ENCODE measurements at places on chromosomes 13 and 19.

DNA sequence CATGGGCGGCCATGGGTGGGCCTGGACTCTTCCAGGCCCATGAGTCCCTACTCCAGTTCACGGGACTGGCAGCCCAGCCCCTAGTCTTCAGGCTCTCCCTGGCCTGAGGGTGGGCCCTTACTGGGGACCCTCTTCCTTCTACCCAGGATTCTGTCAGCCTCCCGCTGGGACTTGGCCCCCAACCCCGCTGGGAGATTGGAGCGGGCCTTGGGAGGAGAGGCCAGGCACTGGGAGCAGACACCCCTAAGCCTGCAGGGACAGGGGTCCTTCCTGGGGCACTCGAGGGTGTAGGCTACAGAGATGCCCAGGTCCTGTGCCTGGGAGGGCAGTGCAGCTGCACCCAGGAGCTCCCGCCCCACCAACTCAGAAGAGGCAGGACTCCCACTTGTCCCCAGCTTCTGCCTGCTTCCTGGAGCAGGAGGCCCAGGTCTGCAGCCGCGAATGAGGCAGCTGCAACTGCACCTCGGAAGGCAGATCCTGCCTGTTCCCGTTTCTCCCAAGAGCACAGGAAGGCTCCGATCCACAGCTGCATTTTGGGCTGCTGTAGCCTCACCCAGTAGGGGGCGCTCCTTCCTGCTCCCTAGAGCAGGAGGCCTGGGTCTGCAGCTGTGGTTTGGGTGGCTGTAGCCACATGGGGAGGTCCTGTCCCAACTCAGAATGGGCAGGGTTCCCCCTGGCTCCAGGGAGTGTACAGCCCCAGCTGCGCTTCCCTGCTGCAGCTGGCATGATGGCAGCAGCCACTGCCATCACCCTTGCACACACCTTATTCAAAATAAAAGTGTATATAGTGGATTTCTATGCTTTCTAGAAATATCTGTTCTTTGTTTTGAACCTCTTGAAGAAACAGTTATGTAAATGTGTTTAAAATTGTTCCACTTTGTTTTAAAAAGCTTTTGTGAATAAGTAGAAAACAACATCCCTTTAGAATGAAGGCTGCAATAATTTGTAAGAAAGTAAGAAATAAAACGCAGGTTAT lies 46.8 kb downstream of the TEX26 start:
- DNase-seq = peak; percentile 8

- no peak for DNase-seq
Observed at GRCh38 chr13:51678420-51678819, 94.2 kb downstream of the WDFY2 start.

DNA sequence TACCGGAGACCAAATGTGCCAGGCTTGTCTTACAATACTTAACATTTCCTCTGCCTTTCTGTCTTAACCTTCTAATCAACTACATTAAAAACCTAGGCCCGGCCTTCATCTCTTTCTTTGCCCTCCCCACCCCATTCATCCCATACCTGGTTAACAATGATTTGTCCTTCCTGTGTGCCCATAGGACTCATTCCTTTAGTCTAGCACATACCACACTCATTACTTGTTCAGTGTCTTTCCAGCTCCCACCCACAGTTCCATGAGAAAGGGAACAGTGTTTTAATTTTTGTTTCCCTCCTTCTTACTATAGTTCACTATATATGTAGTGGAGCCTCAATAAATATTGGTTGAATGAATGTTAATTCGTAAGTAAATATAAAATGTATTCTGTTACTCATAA lies 2.4 kb downstream of the CLN5 start:
- DNase-seq = no peak

DNA sequence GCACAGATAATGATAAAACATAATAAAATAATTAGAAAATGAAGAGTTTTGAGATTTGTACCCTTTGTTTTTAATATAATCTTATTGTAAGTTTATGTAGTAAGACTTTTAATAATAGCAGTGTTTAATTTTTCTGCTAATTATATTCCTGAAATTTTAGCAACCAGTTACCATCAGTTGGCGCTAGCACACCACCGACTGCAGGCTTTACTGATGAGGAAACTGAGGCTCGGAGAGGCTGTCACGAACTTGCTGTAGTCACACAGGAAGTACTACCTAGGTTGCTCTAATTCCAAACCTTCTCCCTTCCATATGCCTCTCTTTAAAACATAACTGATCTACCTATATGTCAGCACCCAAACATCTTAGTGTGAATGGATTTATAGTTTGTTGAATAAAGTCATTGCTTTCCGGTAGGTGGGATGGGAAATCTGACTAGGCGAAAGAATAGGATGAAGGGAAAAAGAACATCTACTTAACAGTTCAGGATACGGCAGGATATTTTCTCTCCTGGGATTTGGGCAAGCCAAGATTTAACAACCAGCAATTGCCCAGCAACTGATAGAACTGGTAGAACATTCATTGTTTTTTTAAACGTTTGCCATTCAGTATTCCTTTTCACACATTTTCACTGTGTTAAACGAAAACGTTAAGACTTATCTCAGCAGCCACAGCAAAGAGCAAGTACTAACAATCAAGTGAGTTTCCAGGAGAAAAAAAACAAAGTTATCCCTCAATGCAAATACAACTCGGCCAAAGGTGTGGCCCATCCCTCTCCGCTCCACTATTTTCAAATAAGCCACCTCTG lies 822 bp upstream of the RFXAP start:
- no peak for DNase-seq

DNA sequence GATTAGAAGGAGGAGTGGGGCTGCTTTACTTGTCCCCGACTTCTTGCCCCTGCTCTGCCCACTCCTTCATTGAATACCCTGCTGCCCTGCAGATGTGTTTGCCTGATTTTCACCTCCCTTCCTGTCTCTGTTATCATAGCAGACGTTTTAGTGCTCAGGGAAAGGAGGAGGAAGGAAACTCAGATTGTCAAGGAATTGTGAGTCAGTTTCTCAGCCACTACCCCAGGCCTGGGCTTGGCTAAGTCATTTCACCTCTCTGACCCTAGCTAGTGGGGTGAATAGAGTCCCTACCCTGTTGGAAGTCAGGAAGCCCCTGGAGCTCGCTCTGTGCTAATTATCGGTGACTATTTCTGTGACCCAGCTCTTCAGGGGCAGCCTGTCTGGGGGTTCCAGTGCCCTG lies 3.9 kb downstream of the BCKDHA start:
- DNase-seq = no peak

GRCh38 chr13:95261956-95262355 lies 39.3 kb downstream of the ABCC4 start:
- DNase-seq = no peak

- no peak for DNase-seq
Observed at GRCh38 chr13:51834581-51835171, 10.3 kb downstream of the TMEM272 start.

- DNase-seq = no peak
Observed at GRCh38 chr19:31149441-31149941, 199.7 kb downstream of the TSHZ3 start.

GRCh38 chr19:46614114-46614722 lies 10.7 kb downstream of the PTGIR start:
- peak; percentile 60 for DNase-seq

- no peak for DNase-seq
Observed at GRCh38 chr13:32036757-32037156, 5.2 kb downstream of the FRY start.

GRCh38 chr13:27967203-27967735 lies 1.8 kb downstream of the CDX2 start:
- DNase-seq = no peak

- no peak for DNase-seq
Observed at GRCh38 chr19:7968796-7969554, 25.5 kb upstream of the TIMM44 start.

- DNase-seq = no peak
Observed at GRCh38 chr19:45575216-45575615, 9.4 kb downstream of the OPA3 start.

DNA sequence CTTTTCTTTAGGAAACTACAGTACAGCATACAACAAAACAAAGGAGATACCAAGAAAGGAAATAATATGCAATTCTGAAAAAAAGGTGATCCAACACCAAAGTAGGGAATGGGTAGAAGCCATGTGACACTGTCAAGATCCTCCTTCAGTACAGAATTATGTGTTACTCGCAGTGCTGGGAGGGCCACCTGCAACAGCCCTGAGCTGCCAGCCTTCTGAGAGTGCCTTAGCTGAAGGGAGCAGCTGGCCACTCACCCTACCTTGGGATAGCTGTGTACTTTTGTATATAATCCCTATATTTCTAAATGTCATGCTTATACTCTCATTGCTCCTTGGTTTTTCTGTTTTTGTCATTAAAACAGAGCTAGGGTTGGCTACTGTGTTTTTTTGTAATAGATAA lies 1518.2 kb upstream of the PCDH20 start:
- DNase-seq = no peak

DNA sequence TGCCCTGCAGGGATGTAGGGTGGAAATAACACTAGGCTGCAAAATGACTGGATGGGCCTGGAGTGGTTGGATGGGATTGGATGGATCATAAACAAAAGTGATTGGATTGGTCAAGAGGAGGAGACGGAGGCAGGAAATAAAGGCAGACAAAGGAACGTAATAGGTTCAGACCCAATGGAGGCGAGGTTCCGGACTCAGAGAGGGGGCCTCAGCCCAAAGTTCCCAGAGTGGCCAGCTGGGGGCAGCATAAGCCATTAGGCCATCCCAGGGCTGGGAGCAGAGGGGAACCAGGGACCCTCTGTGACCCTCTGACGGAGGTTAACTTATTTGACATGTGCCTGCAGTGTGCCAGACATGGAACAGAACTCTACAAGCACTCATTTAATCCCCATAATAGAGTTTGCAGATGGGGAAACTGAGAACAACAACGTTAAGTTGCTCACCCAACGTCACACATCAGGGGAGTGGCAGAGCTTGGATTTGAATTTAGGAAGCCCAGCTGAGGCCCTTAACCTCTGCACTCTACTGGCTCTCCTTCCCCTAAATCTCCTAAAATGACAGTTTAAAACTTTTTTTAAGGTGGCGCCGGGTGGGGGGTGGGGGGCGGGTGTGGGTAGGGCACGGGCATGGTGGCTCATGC lies 15.3 kb upstream of the MAP1S start:
- DNase-seq = peak; percentile 40

DNA sequence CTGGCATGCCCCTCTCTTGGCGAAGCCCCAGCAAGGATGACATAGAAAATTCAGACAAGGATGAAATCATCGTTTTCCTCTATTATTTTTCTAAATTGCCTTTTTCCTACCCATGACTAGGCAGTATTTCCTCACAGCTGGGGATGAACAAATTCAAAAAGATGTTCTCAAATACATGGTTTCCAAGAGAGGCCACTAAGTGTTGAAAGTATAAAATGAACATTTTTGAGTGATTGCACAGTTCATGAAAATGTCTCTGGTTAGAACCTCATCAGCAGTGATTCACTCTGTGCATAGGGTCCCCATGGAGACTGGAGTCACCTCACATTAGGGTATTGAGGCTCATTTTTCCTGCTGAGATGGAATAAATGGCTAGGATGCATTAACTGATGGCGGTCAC lies 373.7 kb downstream of the DNAJC15 start:
- no peak for DNase-seq

DNA sequence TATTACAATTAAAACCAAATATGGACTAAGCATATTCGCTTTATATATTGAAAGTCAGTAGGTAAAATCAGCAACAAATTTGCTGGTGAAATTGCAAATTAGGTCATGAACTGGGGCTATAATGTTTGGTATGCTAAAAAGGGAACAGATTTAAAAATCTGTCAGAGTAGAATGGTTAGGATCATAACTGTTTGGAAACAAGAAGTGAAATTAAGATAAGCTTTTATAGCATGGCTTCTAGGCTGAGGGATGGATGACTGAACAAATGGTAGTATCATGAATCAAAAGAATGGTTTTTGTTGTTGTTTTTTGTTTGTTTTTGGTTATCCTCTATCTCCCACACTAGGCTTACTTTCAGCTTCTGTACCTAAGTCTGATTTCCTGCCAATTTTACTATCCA lies 1090.4 kb downstream of the PCDH9 start:
- DNase-seq = no peak

DNA sequence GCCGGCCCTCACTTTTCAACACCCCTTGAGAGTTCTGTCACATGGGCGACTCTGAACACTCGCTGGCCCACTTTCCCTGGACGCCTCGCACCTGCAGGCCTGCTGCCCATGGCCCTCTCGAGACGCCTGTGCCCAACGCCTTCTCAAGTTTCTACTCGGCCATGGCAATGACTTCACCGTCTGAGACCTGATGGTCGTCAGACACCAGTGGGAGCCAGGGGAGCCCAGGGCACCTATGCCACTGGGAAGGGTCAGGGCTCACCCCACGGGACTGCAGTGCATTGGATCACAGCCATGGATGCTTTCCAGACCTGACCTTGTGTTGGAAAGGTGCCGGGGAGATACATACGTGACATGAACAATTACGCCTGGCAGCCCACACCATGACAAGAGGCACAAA lies 60.1 kb downstream of the KLF2 start:
- DNase-seq = no peak

DNA sequence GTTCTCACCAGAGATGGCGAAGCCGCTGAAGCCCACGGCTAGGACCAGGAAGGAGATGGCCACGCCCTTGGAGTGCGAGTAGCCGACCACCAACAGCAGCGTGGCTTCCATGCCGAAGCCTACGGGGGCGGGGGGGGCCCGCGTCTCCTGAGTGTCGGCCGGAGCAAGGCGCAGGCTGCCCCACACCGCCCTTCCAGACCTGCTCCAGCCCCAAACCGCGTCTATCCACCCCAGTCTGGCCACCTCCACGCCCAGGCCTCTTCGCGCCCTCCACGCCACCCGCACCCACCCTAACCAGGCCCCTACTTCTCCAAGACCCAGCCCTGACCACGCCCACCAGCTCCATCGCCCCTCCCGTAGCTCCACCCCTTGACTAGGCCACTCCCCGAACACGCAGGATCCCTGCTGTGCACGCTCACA lies 6.2 kb downstream of the GFY start:
- DNase-seq = no peak
